ENCODE measurements at places on chromosomes 12 and 14.

DNA sequence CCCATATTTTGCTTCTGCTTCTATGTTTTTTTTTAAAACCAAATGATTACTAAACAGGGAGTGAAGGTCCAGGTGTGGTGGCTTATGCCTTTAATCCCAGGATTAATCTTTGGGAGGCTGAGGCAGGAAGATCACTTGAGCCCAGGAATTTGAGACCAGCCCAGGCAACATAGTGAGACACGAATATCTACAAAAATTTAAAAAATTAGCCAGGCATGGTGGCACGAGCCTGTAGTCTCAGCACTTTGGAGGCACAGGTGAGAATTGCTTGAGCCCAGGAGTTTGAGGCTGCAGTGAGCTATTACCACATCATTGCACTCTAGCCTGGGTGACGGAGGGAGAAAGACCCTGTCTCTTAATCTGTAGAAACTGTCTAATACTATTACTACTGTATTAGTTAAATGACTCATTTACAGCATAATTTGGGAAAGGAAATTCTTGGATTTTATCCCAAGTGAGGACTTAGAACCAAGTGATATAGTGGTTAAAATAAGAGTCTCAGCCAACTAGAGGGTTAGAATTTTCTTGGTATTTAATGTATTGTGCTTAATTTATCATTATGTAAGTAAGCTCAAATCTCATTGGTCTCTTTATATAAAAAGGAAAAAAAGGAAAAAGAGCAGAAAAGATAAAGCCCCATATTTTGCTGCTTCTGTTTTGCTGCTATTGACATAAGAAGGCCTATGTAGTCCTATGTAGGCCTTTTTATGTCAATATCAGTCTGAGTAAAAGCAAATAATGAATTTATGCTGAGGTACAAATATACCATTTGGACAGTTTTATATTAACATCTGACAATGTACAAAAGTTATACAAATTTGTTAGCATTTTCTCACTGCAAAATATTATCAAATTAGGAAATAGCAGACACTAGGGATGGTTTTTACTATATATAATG lies 163.4 kb downstream of the RAD51B start:
- no peak for DNase-seq

DNA sequence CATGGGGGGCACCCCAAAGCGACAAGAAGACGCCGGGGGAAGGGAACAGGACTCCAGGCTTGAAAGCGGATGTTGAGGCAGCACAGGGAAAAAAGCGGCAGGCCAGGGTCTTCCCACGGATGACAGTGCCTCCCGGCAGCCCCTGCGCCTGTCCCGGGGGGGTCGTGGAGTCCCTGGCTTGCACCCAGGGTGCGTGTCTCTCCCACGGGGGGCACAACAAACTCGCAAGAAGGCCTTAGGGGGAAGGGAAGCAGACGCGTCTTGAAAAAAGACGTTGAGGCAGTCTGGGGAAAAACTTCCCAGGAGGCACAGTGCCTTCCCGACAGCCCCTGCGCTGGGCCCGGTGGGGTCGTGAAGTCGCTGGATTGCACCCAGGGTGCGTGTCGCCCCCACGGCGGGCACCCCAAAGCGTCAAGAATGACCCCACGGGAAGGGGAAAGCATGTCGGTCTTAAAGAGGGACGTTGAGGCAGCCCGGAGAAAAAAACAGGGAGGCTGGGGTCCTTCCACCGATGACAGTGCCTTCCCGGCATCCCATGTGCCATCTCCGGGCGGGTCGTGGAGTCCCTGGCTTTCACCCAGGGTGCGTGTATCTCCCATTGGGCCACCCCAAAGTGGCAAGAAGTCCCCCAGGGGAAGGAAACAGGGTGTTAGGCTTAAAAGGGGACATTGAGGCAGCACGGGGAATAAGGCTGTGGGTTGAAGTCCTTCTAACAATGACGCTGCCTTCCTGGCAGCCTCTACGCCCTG lies 159.9 kb upstream of the ALG10B start:
- no peak for DNase-seq

DNA sequence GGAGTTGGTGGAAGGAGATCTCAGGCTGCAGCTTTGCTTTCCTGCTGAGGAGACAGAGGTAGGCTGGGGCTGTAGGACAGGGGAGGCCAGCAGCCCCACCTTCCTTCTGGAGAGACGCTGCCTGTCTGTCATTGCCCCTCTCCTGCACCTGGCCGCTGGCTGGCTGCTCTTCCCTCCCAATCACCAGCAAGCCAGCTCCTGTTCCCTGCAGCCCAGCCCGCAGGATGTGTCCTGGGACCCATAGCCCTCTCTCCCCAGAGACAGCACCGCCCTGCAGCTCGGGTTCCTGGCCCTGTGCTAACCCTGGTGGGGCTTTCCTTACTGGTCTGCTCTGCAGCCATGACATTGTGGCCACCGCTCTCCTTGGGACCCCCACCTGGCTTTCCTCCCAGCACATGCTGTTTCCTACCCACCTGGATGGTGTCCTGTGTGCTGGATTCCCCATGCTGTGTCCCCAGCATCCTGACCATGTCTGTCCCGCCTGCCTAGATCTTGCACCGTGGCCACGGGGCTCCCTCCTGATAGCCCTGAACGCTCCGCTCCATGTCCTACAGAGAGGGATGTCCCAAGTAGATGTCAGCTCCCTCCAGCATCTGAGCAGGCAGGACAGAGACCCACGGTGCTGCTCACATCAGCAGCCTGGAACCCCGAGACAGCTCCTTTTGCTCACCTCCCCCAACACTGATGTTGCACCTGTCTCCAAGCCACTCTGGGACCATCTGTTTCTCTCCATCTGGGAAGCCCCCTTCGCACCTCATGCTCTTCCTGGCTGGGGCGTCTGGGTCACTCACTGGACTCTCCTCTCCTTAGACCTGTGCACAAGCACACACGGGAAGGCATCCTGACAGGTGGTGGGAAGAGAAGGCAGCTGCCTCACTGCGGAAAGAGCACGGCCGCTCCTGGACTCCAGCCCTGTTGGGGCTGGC lies 1.1 kb upstream of the MTA1 start:
- DNase-seq: no peak

DNA sequence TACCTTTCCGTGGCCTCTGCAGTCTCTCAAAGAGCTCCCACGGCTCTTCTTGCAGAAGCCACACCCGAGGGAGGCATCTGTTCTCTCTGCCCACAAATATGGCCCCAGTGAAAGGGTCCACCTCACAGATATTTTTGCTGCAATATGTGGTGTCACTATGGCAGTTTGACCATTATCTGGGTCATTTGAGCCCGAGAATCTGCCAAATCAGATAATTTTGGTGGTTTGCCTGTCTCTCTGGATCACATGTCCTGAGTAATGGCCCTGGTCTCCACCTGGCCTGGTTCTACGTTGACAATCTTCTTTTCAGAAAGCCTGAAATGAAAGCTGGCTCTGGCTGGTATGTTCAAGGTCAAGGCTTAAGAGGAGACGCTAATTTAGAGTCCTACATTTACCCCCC lies 5.7 kb upstream of the WSCD2 start:
- no peak for DNase-seq

All from stimulated activated CD8-positive, alpha-beta memory T cell treated with anti-CD3 and anti-CD28 coated beads, Interleukin-15, amount 100 ng/mL, for 4 hours (primary cell).